ENCODE measurements at places on chromosomes 11 and 22.

- no peak for DNase-seq
These were observed 38.2 kb upstream of the UBASH3B start for GRCh38 chr11:122617297-122617696.

GRCh38 chr22:28239941-28240340 is 320.9 kb upstream of the PITPNB start:
- no peak for DNase-seq

DNA sequence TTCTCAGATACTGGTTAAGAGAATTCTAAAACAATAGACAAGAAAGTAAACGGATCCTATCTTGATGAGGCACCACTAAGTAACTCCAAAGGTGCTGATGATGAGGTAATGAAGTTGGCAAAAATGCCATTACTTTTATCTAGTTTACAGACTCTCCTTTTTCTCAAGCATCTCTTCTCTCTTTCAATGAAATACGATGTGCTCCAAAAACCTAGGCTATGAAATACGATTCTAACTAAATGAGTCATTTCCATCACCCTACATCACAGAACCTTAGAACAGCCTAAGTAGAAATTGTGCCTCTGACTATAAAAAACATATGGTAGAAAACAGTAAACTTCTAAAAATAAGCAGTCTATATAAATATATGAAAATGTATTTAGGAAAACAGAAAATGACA is 58.9 kb upstream of the ARHGAP32 start:
- DNase-seq, result no peak

DNA sequence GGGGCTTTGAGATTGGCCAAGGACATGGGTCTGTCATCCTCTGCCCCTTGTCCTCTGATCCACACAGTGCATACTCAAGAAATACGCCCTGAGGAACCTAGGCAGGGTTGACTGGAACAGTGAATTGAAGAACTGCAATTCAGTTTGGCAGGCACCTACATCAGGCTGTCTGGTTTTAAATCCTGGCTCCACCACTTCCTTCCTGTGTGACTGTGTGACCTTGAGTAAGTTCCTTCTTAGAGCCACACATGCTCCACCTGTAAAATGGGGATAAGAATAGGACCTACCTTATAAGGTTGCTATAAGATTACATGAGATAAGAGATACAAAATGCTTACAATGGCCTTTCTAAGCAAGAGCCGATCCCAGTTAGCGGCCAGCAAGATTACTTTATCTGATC is 15.8 kb upstream of the TCF20 start:
- DNase-seq, result no peak

DNA sequence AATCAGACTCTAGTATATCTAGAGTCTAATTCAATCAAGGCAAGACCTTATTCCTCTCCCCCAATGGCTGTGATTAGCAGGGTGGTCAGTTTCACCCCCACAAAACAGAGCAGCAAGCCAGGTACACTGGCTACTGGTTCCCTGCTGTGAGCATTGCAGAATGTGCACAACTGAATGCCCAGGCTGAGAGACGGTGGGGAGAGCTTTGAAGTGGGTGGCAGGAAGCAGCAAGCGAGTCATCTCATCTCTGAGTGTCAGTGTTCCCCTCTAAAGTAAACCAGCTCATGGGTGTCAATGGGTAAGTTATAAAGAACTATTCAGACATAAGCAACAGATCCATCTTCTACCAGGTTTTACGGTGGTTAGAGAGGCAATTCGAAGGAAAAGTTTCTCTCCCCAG is 37.6 kb downstream of the GAB4 start:
- DNase-seq, result no peak

DNA sequence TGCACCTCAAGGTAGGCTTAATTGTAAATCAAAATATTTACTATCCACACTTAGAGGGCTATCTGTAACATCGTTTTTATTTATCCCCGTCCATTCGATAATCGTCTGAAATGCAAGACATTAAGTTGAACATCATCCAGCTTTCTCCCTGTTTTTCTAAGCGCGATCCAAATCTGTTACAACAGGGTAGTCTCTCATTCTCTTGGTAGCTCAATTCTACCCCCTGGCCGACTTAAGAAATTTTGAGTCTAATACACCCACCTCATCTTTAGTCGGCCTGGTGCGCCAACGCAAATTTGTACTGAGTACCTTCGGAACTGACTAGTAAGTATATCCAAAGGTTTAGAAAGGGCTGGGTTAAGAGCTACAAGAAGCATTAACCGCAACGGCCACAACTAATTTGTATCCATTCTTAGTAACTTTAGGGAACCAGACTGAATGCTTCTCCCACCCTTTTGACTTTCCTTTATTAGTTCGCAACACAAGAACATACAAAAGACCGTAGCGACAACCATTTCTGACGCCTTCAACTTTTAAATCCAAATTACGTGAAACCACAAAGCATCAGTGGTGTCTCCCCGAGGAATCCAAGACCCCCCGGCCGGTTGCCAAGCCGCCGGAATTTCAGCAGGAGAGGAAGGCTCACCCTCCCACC is 1.0 kb upstream of the ZNF143 start:
- DNase-seq, result peak; percentile 6

Measured in stimulated activated CD8-positive, alpha-beta memory T cell treated with anti-CD3 and anti-CD28 coated beads, Interleukin-4, amount 100 ng/mL, for 1 hour (primary cell).